ENCODE measurements at places on chromosomes 4 and X.

DNA sequence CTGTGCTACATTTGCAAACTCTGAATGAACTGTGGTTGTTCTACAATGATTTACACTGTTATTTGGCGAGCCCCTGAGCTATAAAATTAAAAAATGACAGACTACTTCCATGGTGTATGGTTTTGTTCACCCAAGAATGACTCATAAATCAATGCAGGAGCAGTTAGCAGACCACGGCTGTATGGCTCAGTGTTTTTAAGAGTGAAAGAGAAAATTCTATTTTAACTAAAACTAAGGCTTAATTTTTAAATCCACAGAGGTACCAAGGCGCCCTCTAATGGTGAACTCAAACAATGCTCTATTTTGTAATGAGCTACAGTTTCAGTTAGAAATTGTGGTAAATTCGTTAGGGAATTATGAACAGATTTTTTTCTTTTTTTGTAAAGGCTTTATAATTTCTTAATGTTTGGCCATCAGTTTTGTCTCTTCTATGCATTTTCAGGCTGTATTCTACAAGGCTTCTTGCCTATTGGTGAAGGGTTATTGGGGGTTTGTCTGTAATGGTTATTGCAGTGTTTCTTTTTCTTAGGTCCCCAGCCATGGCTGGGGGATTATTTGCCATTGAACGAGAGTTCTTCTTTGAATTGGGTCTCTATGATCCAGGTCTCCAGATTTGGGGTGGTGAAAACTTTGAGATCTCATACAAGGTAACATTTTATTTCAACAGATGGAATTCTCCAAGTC, 32.5 kb downstream of the HMGB2 start:
- no peaks in the 10 kb centered on the region for H3K36me3 ChIP-seq
- no peaks in the 10 kb centered on the region for H3K27me3 ChIP-seq
- peak; percentile 61 for DNase-seq
- no peak overlapping the region for H3K4me3 ChIP-seq

GRCh38 chr4:80809039-80809729, 221.3 kb upstream of the BMP3 start:
- H3K27ac ChIP-seq: no peak overlapping the region
- no peaks in the 10 kb centered on the region for H3K27me3 ChIP-seq
- no peak for DNase-seq
- no peaks in the 10 kb centered on the region for H3K4me1 ChIP-seq
- no peak overlapping the region for H3K4me3 ChIP-seq
- no peaks in the 10 kb centered on the region for H3K36me3 ChIP-seq

DNA sequence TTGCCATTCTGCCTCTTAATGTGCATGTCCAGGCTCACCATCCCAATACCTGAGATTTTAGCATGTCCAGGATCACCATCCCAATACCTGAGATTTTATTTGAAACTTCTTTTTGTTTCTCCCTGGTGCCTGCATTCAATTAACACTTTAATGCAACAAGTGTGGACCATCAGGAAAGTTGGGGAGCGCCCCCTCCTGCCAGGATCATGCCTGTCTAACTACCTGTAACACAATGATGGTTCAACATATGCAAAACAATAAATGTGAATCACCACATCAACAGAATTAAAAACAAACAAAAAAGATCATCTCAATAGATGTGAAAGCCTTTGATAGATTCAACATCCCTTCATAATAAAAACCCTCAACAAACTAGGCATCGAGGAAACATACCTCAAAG, 1359.5 kb upstream of the DIAPH2 start:
- no peak overlapping the region for H3K27ac ChIP-seq
- H3K4me1 ChIP-seq: no peaks in the 10 kb centered on the region
- no peaks in the 10 kb centered on the region for H3K27me3 ChIP-seq
- no peak overlapping the region for H3K4me3 ChIP-seq

DNA sequence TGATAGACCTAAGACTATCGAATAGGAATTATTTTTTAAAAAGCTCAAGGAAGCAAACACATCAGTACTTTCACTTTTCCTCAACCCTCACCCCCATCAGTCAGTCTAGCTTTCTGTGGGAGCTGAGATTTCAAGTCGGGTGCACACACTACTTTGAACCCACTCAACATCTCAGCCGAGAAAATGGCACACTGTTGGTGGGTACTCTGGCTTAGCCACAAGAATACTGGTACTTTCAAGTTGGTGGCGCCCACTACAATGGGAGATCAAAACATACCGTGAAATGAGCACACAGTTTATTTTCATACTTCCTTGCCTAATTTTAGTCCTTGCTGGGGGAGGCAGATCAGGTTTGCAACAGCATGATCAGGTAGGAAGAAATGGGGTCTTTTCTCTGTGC, 10.2 kb downstream of the CD40LG start:
- H3K27me3 ChIP-seq: no peaks in the 10 kb centered on the region
- H3K36me3 ChIP-seq: no peaks in the 10 kb centered on the region
- H3K27ac ChIP-seq: no peak overlapping the region
- no peaks in the 10 kb centered on the region for H3K4me1 ChIP-seq
- no peak for DNase-seq
- no peak overlapping the region for H3K4me3 ChIP-seq

GRCh38 chr4:119010909-119011606, 122.4 kb downstream of the SYNPO2 start:
- H3K4me3 ChIP-seq: no peak overlapping the region
- no peaks in the 10 kb centered on the region for H3K27me3 ChIP-seq
- H3K36me3 ChIP-seq: no peaks in the 10 kb centered on the region
- H3K27ac ChIP-seq: no peak overlapping the region

GRCh38 chrX:151752847-151753246, 18.3 kb downstream of the CNGA2 start:
- no peak for DNase-seq
- H3K27me3 ChIP-seq: no peaks in the 10 kb centered on the region
- no peaks in the 10 kb centered on the region for H3K36me3 ChIP-seq
- H3K27ac ChIP-seq: no peak overlapping the region

GRCh38 chrX:1075156-1075555, 137.3 kb downstream of the CRLF2 start:
- H3K36me3 ChIP-seq: no peaks in the 10 kb centered on the region
- no peak overlapping the region for H3K4me3 ChIP-seq
- H3K4me1 ChIP-seq: no peaks in the 10 kb centered on the region
- no peak overlapping the region for H3K27ac ChIP-seq
- H3K27me3 ChIP-seq: no peaks in the 10 kb centered on the region

- no peak for DNase-seq
- peaks cover 46% of the 10 kb centered on the region for H3K4me1 ChIP-seq
- H3K4me3 ChIP-seq: peak overlapping the region; percentile 75
- peak overlapping the region; percentile 71 for H3K27ac ChIP-seq
Observed at GRCh38 chrX:107715331-107716117, 60.1 kb downstream of the TSC22D3 start.

GRCh38 chrX:67604979-67605703, 61.3 kb downstream of the AR start:
- no peaks in the 10 kb centered on the region for H3K4me1 ChIP-seq
- peak; percentile 86 for DNase-seq
- no peak overlapping the region for H3K4me3 ChIP-seq

- no peaks in the 10 kb centered on the region for H3K27me3 ChIP-seq
- H3K27ac ChIP-seq: no peak overlapping the region
- H3K4me3 ChIP-seq: no peak overlapping the region
- no peaks in the 10 kb centered on the region for H3K36me3 ChIP-seq
Observed at GRCh38 chr4:54493862-54494261, 163.9 kb upstream of the KIT start.

DNA sequence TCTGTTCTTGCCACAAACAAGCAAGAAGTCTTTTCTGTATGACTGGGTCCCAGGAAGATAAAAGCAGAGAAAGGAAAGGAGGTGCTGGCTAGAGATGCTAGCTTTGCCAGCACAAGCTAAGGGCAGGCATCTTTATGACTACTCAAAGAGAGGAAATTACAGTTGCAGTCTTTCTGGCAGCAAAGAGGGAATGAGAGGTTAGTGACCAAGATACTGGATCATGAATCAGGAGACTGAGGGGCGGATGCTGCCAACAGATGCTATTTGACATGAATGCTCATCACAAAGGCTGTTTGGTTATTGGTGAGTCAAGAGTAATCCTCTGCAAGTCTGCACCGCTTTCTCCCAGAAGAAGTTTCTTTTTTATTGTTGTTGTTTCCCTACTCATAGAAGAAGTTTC, 5.5 kb upstream of the XIAP start:
- no peaks in the 10 kb centered on the region for H3K4me1 ChIP-seq
- no peaks in the 10 kb centered on the region for H3K36me3 ChIP-seq
- DNase-seq: no peak
- no peaks in the 10 kb centered on the region for H3K27me3 ChIP-seq

GRCh38 chr4:95580226-95580625, 31.5 kb upstream of the UNC5C start:
- DNase-seq: no peak
- H3K36me3 ChIP-seq: no peaks in the 10 kb centered on the region
- no peaks in the 10 kb centered on the region for H3K4me1 ChIP-seq
- no peaks in the 10 kb centered on the region for H3K27me3 ChIP-seq

- H3K27ac ChIP-seq: no peak overlapping the region
- no peaks in the 10 kb centered on the region for H3K27me3 ChIP-seq
- peaks cover 7% of the 10 kb centered on the region for H3K4me1 ChIP-seq
- no peak for DNase-seq
- H3K36me3 ChIP-seq: no peaks in the 10 kb centered on the region
- H3K4me3 ChIP-seq: no peak overlapping the region
Observed at GRCh38 chrX:21806691-21807090, 32.7 kb upstream of the MBTPS2 start.

DNA sequence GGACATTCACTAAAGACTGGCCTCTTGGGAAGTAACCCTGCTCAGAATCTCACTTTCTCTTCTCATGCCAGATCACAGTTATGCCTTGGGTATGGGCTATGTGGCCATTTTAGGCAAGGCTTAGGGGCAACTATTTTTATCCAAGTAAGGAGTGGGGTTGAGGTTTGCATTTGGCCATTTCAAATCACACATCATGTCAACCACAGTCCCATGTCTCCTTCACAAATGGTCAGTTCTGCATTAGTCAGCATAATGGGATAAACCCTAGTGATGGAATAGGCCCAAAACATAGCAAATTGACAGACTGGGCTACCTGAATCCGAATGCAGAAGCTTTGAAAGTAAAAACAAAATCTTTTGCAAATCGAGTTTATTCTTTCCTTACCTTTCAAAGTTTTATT, 827 bp upstream of the RTL3 start:
- DNase-seq: no peak
- H3K27ac ChIP-seq: no peak overlapping the region
- H3K4me3 ChIP-seq: no peak overlapping the region
- H3K4me1 ChIP-seq: no peaks in the 10 kb centered on the region
- H3K27me3 ChIP-seq: no peaks in the 10 kb centered on the region

DNA sequence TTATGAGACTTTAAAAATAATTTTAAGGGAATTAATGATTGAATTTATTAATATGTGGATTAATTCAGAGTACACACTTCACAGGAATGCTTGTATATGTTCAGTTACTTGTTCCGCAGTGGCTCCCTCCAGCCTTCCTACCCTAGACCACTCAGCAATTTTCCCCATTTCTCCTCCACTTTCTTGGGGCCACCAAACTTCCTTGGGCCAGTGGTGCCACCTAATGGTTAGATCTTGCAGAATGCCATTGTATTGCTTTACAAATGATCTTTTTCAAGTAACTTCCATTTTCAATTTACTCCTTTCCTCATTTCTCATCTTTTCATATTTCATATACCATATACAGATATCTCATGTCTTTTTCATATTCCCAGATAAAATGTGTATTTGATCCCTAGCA, 3.6 kb upstream of the RNF175 start:
- no peaks in the 10 kb centered on the region for H3K36me3 ChIP-seq
- no peaks in the 10 kb centered on the region for H3K4me1 ChIP-seq
- no peak overlapping the region for H3K4me3 ChIP-seq

- no peaks in the 10 kb centered on the region for H3K4me1 ChIP-seq
- no peak for DNase-seq
- H3K4me3 ChIP-seq: no peak overlapping the region
- H3K27ac ChIP-seq: no peak overlapping the region
- no peaks in the 10 kb centered on the region for H3K27me3 ChIP-seq
Observed at GRCh38 chr4:57425610-57426009, 315.4 kb upstream of the IGFBP7 start.

DNA sequence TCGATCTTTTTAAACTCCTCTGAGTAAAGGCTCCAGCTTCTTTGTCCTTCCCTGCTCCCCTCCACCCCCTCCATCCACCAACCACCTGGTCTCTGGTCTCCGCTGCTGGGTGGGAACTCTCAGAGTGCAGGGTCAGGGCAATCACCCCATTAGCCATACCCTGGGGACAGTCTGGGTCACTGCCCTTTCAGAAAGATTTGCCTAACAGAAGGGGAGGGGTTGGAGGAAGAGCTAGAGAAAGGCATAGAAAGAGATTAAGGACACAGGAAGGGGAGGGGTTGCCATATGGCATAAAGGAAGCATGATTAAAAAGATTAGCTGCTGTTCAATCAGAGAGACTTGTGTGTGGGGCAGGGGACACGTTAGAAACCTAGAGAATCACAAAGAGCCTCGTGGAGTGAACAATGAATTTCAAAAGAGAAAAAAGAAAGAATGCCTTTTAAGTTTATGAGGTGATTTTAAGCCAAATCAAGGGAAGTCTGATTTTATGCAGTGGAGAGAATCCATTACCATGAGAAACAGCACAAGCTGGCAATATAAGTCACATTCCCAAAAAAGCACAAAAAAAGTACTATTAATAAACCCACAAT, 115.5 kb upstream of the ACSL4 start:
- H3K4me3 ChIP-seq: no peak overlapping the region
- no peaks in the 10 kb centered on the region for H3K36me3 ChIP-seq
- no peak overlapping the region for H3K27ac ChIP-seq
- no peak for DNase-seq

GRCh38 chr4:97498875-97499274, 644.4 kb downstream of the STPG2 start:
- no peaks in the 10 kb centered on the region for H3K36me3 ChIP-seq
- no peak overlapping the region for H3K4me3 ChIP-seq
- H3K4me1 ChIP-seq: no peaks in the 10 kb centered on the region
- DNase-seq: no peak
- H3K27me3 ChIP-seq: no peaks in the 10 kb centered on the region
- no peak overlapping the region for H3K27ac ChIP-seq

GRCh38 chr4:182805321-182805720, 111.9 kb downstream of the DCTD start:
- no peak overlapping the region for H3K27ac ChIP-seq
- no peak for DNase-seq
- no peaks in the 10 kb centered on the region for H3K4me1 ChIP-seq
- peaks cover 10% of the 10 kb centered on the region for H3K27me3 ChIP-seq
- peaks cover 3% of the 10 kb centered on the region for H3K36me3 ChIP-seq

DNA sequence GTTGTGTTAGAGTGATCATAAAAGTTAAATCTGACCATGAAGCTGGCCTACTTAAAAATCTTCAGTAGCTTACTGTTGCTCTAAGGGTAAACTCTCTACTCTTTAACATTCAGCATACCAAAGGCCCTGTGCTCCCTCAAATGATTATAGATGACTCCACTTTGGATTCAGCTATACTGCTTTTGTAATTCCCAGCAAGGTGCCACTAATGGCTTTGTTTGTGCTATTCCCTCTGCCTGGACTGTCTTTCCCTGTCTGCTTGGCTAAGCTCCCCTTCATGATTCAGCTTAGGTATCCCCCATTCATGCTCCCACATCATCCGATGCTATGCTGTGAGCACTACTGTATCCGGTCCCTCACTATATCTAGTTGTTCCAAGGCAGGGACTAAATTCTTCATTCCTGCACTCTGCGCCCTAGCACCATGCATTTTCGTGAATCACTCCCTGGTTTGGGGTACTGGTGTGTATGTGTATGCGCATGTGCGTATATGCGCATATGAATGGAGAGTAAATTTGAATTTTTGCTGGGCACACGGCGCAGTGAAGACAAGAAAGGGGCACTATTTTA, 453 bp upstream of the PBDC1 start:
- peak overlapping the region; percentile 73 for H3K4me3 ChIP-seq
- H3K27me3 ChIP-seq: no peaks in the 10 kb centered on the region
- no peak for DNase-seq
- peak overlapping the region; percentile 96 for H3K27ac ChIP-seq
- peaks cover 7% of the 10 kb centered on the region for H3K36me3 ChIP-seq

Data from cardiac muscle cell (in vitro differentiated cells and primary cell).